ENCODE measurements at places on chromosomes 1 and 21.

- no peak for DNase-seq
These were observed 15.9 kb downstream of the LRRC8B start for GRCh38 chr1:89540406-89540970.

GRCh38 chr21:27569091-27569490 is 602.2 kb upstream of the ADAMTS5 start:
- no peak for DNase-seq

DNA sequence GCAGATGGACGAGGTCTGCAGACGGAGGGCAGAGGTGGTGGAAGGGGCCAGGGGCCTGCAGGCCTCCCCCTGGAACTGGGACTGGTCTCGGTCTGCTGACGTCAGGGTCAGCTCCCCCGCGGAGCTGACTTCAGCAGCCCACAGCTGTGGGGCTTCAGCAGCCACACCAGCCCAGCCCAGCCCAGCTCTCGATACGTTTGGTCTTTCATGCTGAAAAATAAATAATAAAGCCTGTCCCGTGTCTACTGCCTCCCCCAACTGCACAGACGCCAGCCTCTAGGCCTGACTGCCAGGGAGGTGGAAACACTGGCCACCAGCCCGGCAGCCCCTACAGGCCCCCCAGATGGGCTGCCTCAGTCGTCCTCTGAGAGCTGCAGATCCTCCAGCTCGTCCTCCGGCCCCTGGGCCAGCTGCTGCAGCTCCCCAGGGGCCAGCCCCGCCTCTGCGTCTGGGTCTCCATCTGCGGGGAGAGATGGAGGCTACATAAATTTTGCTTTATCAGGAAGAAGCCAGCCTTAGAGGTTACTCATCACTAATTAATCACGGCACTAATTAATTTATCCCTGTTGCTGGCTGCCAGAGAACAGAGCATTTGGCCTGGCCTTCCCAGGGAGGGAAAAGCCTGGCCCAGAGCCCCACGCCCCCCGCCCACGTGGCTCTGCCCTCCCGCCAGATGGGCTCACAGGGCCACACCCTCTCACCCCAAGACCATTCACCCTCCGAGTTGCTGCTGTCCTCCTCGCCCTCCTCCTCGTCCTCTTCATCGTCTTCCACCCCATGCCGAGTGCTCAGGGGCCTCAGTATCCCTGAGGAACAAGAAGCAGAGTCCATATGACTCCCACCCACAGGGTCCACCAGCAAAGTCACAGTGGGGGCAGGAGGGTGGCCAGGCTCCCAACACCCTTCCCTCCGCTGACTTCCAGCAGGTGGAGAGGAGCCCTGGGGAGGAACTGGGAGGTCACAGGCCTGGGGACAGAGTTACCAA is 14.4 kb downstream of the NOC2L start:
- DNase-seq = no peak

- no peak for DNase-seq
These were observed 10.1 kb upstream of the GUCA2B start for GRCh38 chr1:42142894-42143675.

- no peak for DNase-seq
These were observed 39.3 kb upstream of the WLS start for GRCh38 chr1:68271596-68271995.

DNA sequence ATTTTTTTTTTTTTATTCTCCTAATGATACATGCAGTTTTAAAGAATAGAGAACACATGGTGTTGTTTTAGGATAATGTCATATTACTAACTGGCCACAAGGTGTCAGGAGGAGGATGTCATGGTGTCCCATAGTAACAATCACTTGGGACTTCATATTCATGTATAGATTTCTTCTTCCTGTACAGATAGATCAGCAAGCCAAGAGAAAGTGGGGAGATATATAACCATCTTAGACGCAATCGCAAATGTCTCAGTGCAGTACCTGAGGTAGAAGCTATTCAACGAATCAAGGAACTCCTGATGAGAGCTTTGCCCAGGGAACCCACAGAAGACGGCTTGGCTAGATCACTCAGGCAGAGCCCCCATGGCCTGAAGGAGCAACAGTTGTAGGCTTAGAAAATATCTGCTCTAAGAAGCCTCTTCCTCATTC is 12.3 kb downstream of the OR2T11 start:
- DNase-seq = no peak

DNA sequence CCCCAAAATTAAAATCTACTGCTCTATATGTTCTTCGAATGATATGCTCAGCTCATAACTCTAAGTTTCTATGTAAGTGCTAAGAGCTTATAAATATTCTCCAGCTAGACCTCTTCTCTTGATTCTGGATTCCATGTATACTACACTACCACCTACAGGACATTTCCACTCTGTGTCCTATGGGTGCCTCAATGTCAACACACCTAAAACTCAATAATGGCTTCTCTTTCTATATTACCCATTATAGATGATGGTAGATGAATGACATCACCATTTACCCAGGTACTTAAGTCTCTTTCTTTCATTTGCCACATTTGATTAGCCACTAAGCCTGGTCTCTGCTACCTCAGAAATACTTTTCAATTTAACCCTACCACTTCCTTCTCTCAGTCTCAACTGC is 41.3 kb downstream of the TBX19 start:
- DNase-seq = no peak

- no peak for DNase-seq
These were observed 85.3 kb downstream of the NPHP4 start for GRCh38 chr1:5906966-5907365.

DNA sequence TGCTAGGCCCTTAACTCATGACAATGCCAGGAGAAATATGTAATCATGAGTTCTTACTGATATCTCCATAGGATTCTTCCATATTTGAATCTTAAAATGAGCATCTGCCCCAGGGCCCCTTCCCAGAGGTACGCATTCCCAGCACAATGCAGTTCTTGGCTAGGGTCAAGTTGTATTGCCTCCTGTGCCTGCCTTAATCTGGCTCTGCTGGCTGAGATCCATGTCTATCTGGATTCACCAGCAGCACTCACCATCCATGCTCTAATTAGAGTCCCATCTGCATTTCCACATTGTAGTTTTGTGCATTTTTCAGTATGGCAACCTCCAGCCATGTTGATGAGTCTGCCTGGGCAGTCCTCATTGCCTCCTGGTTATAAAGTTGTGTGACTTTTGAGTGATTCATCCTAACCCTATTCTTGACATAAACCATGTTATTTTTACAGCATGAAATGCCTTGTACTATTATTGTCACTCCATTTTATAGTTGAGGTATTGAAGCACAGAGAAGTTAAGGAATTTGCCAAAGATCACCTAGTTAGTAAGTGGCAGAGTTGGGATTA is 55.9 kb downstream of the CAMSAP2 start:
- no peak for DNase-seq

GRCh38 chr1:62884156-62884740 is 100.3 kb downstream of the ATG4C start:
- no peak for DNase-seq

- DNase-seq = no peak
These were observed 40.9 kb downstream of the FCRL3 start for GRCh38 chr1:157659576-157660247.

DNA sequence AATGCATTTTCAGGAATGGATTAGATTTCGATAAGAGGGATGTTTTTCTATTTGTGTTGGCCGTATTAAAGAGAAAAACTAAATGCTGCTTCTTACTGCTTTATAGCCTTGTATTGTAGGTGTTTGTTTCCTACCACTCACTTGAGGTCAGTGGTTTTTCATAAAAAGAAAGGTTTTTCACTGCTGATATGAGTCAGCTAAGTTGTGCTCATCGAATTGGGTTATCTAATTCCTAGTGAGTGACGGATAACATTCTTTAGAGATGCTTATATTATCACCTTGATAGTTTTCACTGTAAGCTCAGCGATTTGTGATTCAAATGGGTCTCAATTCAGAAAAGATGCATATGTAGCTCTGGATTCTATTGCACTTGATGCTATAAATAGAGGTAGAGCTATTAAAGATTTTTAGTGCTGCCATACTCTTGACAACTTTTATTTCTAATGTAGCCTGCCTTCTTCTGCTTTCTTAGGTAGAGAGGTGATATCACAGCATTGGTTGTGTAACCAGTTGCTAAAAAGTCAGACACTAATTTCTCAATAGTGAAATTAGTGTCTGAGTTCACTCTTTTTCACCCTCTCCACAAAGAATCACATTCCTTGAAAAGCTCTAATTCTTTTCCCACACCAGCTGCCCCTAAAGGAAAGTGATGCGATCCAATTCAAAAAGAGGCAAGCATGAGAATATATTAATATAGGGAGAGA is 180.0 kb downstream of the RASAL2 start:
- no peak for DNase-seq

DNA sequence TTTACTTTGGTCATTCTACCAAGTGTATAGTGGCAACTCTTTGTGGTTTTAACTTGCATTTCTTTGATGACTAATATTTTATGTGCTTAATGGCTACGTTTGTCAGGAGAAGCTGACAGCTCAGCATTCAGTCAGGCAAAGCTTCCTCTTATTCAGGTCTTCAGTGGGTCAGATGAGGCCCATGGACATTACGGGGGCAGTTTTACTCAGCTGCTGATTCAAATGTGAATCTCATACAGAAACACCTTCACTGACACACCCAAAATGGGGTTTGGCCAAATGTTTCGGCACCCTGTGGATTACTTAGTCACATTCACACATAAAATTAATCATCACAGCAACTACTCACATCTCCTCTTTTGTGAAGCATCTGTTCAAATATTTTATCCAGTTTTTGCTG is 104.9 kb upstream of the PLD5 start:
- DNase-seq = no peak

- DNase-seq = no peak
These were observed 13.0 kb upstream of the SLC35A3 start for GRCh38 chr1:99956755-99957154.

GRCh38 chr1:170310014-170310405 is 164.3 kb downstream of the NTMT2 start:
- DNase-seq = no peak

DNA sequence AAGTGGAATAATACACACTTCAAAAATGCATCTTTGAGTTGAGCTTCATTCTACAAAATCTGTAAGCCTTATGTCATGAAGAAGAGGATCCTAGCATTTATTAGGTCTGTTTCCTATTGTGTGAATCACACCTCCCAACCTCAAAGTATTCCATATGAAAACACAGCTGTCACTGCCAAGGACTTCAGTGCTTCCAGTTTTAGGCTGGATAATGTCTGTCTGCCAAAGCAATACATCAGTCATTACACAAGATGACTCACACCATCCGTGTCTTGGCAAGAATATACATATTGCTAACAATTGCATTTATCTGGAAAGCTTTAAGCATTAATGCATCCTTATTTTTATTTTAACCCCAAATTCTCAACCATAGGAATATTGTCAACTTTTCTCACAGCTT is 125.7 kb upstream of the TMPRSS15 start:
- no peak for DNase-seq

- no peak for DNase-seq
These were observed 13.8 kb downstream of the MIER1 start for GRCh38 chr1:66938613-66939012.

DNA sequence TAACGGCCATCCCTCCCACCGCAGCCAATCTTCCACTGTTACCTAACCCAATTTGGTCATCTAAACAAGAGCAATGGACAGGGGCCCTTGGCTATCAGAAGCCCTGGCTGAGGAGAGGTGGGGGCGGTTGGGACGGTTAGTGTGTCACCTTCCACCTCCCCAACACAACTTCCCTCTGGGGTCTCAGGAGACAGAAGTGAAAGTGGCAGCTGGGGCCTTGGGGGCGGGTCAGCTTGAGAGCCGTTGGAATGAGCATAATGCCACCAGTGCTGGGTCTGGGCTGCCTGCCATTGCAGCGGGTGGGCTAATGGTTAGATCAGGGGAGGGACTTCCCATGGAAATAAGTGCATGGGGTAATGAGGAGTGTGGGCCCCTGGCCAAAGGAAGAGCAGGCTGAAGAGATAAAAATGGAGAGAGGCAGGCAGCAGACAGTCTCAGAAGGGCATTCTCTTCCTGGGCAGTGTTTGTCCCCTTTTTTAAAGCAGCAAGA is 7.9 kb downstream of the MEF2D start:
- DNase-seq = no peak

GRCh38 chr1:205568469-205569361 is 63.1 kb downstream of the ELK4 start:
- no peak for DNase-seq

DNA sequence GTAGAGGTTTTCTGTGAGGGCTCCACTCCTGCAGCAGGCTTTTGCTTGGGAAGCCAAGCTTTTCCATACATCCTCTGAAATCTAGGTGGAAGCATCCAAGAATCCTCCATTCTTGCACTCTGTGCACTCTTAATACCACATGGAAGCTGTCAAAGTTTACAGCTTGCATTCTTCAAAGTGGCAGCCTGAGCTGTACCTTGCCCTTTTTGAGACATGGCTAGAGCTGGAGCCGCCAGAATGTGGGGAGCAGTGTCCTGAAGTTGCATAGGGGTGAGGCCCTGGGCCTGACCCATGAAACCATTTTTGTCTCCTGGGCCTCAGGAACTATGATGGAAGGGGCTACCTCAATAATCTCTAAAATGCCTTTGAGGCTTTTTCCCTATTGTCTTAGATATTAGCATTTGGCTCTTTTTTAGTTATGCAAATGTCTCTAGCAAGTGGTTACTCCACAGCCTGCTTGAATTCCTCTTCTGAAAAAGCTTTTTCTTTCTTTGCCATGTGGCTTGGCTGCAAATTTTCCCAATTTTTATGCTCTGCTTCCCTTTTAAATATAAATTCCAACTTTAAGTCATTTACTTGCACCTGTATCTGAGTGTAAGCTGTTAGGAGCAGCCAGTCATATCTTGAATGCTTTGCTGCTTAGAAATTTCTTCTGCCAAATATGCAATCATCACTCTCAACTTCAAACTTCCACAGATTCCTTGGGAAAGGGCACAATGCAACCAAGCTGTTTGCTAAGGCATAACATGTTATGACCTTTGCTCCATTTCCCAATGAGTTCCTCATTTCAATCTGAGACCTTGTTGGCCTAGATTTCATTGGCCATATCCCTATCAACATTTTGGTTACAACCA is 92.1 kb upstream of the ARTN start:
- DNase-seq = no peak

GRCh38 chr1:54439550-54440223 is 33.5 kb upstream of the SSBP3 start:
- no peak for DNase-seq

GRCh38 chr1:71106658-71107322 is 26.0 kb upstream of the ZRANB2 start:
- DNase-seq = no peak

GRCh38 chr1:232153652-232154051 is 476.3 kb downstream of the SIPA1L2 start:
- no peak for DNase-seq
